ENCODE measurements at places on chromosomes 3 and 15.
A peak's percentile ranks its signal among the peaks of the same experiment; 100 is the strongest.

DNA sequence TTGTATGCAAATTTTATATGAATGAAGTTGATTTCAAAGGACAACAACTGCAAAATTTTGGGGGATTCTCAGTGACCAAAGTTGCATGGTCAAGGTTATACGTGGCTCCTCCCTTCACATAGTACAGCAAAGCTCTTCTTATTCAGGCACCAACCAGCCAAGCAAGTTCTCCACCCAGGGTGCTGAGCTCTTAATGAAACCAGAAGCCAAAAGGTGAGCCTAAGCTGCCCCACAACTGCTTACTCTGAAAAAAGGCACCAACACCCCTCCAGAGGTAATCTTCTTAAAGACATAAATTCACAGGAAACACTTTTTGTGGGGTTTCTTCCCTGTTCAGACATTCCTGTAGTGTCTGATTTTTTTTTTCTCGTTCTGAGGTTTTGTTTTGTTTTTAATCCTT, 106.1 kb upstream of the GMNC start:
- no peak for DNase-seq

- DNase-seq = no peak
These were observed 32.3 kb downstream of the NKIRAS1 start for GRCh38 chr3:23884481-23884880.

DNA sequence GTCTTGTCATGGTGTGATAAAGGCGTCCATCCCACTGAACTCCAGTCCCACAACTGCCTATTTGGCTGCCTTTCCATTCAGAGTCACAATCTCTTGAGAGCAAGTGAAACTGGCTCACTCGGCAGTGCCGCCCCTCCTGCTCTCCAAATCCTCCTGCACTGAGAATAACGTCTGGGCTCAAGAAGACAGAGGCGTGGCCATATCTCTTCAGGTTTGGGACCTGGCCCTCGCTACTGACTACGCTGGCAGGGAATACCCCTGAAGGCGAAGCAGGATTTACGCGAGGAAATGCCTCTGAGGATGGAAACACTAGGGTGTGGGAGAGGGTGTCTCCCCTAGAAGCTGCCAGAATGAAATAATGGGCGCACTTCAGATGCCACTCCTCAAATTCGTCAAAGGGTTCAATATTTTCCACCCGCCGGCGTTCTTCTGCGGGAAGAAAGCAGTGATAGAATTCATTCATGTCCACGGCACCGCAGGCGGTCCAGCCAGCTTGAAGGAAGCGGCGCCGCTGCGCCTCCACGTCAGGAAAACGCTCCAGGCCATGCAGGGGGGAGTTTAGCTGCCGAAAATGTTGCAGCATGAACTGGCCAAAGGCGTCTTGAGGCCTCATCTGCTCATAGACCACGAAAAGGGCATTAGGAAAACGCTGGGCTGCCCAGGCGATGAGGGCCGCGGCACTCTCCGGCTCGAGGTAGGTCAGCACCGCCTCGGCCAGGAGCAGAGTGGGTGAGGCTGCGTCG, 985 bp downstream of the LCMT2 start:
- DNase-seq = peak; percentile 13

- DNase-seq = no peak
These were observed 326.9 kb downstream of the UACA start for GRCh38 chr15:70436428-70436827.

GRCh38 chr15:78879517-78880241, 7.0 kb downstream of the MORF4L1 start:
- no peak for DNase-seq

- DNase-seq = no peak
These were observed 202.7 kb upstream of the BHLHE40 start for GRCh38 chr3:4776399-4776979.

GRCh38 chr3:195774917-195775316, 36.8 kb downstream of the MUC4 start:
- DNase-seq = no peak

GRCh38 chr15:43210172-43210745, 10.6 kb downstream of the EPB42 start:
- DNase-seq = no peak

- DNase-seq = no peak
These were observed 100.2 kb upstream of the TLE3 start for GRCh38 chr15:70197945-70198361.

- no peak for DNase-seq
These were observed 13.1 kb downstream of the ARIH1 start for GRCh38 chr15:72487070-72487797.

GRCh38 chr3:113660896-113661295, 35.5 kb downstream of the USF3 start:
- DNase-seq = no peak

GRCh38 chr3:44130249-44130648, 111.4 kb upstream of the TOPAZ1 start:
- no peak for DNase-seq

DNA sequence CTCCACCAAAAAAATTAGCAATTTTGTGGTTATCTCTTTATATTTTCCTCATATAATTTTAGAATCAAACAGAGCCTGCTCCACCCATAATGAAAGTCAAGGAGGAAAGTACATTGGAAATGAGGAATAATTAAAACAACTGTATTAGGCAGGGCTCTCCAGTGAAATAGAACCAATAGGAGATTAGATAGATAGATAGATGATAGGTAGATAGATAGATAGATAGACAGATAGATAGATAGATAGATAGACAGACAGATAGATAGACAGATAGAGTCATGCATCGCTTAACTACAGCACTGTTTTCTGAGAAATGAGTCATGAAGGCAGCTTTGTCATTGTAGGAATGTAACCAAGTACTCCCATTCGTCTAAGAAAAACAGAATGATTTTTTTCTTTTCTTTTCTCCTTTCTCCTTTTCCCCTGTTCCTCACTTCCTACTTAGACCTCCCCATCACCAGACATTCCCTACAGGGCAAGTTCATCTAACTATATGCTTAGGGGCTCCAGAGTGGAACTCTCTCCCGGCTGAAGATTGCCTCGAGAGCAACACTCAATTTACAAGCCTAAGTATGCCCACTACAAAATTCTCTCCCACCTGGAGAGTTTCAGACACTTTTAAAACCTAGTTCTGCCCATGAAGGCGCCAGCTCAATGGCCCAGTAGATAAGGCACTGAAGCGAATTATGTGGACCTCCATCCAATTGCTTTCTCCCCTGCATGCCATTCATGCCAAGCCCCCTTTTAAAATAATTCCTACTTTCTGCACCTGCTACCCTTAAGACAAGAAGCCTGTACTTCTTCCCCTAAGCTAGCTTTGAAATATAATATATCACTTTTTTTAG, 53.3 kb upstream of the LIPC start:
- no peak for DNase-seq

DNA sequence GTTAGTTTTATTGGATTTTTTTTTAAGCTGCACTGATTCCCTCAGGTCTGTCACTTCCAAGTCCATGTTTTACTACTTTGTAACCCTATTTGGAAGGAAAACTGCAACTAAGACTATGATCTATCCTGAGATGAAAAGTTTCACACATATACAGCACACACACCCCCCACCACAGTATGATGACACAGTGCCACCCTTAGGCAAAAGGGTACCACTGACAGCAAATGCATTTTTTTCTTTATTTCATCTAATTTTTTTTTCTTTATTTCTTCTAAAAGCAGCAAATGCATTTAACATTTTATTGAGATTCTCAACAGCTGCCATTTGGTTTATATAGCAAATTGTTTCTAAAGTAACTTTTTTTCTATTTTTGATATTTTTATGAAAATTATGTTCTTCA, 21.2 kb downstream of the NGRN start:
- no peak for DNase-seq

GRCh38 chr3:196194542-196194915, 16.7 kb downstream of the ZDHHC19 start:
- no peak for DNase-seq

DNA sequence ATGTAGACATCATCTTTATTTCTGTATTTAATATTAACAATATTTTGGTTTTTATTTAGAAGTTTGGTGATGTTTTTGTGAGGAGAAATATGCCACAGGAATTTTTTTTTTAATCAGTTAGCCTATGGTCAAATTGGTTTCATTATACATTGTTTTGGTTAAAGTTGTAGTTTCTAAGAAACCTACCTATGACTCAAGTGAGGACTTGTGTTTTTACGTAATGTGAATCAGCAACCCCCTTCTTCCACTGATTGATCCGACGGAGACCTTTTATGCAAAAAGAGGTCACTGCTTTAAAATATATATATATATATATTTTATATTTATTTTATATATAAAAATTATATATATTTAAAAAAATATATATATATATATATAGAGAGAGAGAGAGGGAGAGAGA, 698.1 kb downstream of the FHIT start:
- no peak for DNase-seq

- no peak for DNase-seq
These were observed 31.8 kb downstream of the LPP start for GRCh38 chr3:188185717-188186251.

DNA sequence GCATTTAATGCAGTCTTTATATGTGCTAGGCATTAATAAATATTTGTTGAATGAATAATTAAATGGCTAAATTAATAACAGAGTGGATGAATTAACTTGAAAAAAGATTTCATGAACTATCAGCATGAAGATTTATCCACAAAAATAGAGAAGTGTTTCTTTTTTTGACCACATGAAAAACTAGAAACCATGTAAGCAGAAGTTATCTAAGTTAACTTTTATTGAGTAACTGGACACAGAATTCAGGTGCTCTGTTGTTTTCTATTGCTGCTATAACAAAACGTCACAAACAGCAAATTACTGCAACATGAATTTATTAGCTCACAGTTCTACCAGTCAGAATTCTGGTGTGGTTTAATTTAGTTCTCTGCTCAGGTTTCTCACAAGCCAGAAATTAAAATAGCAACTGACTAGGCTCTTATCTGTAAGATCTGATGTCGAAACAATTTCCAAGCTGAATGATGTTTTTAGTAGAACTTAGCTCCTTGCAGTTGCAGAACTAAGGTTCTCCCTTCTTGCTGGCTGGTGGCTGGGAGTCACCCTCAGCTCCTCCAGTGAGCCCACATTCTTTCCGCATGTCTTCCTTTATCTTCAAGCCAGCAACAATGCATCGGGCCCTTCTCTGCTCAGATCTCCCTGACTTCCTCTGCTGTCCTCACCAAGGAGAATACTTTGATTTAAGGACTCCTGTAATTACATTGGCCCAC, 810.2 kb upstream of the ALCAM start:
- no peak for DNase-seq

DNA sequence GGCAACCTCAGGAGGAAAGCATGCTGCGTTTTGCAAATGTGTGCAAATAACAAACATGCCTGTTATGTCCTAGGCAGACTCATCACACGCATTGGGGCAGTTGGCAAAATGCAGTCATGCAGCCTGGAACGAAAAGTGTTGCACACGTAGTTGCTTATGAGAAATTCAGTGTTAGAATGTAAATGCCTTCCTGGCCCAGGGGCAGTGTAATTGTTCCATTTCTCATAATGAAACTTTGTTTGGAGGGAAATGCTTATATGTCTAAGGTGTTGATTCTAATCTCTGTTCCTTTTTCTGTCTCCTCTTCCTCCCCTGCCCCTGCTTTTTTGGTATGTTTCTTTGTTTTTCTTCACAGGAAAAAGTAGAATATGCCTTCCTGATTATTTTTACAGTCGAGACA, 156.0 kb downstream of the CACNA1D start:
- DNase-seq = no peak

- DNase-seq = no peak
These were observed 330.9 kb upstream of the C2CD4B start for GRCh38 chr15:62495670-62496614.

DNA sequence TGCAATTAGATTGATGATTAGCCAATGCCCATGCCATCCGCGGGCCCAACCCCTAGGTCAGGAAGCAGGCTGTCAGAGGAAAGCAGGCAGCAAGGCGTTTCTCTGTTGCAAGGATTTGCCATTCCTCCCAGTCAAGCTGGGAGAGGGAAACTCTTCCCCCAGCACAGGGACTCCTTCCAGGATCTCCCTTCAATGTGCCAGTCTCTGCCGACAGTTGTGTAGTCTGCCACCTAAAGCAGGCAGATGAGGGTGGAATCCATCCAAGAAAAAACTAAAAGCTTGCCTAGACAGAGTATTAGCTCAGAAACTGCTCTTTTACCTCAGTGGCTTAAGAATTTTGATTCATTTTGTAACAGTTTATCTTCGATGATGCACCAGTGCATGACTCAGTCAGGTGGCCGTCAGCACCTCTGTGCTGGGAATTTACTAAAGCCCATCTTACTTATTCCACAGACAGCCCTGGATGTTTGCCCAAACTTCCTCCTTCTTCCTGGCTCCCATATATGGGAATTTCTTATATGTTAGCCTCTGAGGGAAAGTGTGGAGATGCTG, 501.5 kb upstream of the THBS1 start:
- DNase-seq = no peak

- DNase-seq = no peak
These were observed 183.0 kb upstream of the THBS1 start for GRCh38 chr15:39397883-39398282.

DNA sequence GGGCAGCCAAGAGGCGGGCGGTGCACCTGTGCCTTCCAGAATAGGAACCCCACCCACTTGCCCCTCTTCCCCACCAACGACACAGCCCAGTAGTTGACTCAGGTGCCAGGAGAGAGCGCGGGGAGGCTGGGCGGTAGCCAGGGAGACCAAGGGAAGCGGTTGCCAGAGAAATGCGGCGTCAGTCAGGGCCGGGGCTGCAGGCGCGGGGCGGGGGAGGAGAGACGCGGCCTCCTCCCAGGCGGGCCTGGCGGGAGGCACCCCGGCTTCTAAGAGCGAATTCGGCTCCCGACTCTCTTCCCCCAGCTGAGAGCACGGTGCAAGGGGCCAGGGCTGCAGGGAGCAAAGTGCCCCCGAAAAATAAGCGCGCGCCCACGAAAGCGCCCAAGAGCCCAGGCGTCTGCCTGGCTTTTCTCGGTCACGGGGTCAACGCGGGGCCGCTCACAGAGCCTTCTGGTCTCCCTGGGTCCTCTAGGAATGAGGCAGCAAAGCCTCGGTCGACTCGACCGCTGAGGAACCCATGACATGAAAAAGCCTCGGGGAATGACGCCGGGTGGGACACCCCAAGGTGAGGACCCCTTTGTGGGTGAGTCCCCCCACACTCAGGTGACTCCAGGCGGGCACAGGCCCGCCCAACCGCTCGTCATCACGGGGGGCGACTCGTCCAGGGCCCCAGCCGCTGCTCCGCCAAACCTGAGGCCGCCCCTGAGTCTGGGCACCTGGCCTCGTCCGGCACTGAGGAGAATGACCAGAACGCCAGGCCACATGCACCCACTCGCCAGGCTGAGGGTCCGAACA, 716 bp downstream of the CPEB1 start:
- DNase-seq = no peak

- no peak for DNase-seq
These were observed 1.6 kb upstream of the PCSK6 start for GRCh38 chr15:101490922-101491733.

DNA sequence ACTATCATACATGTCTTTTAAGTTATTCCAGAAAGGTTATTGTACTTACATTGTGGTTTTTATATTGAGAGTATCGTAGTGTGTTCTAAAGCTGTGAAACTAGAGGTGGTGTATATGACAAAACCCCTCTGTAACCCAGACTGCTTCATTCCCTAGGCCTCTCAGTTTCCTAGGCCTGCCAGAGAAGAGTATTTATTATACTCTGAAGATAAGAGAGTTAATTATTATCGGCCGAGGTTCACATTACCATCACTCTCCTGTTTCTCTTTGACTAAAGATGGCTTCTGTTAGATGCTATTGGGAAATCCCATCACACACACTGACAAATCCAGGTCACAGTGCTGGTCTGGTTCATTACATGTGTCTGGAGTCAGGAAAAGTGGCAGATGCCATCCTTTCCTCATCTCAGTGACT, 20.5 kb downstream of the EXOSC7 start:
- no peak for DNase-seq

GRCh38 chr15:27353856-27354255, 382.9 kb downstream of the GABRG3 start:
- no peak for DNase-seq

Data from spinal cord (tissue), 10 donors.